Activated naive CD4-positive, alpha-beta T cell treated with anti-CD3 and anti-CD28 coated beads, Interleukin-2, amount 50 U/mL, for 16 hours (primary cell): ENCODE measurements at places on chromosomes 2 and 18.

GRCh38 chr18:28846958-28847357 lies 670.0 kb upstream of the CDH2 start:
- no peak for DNase-seq

DNA sequence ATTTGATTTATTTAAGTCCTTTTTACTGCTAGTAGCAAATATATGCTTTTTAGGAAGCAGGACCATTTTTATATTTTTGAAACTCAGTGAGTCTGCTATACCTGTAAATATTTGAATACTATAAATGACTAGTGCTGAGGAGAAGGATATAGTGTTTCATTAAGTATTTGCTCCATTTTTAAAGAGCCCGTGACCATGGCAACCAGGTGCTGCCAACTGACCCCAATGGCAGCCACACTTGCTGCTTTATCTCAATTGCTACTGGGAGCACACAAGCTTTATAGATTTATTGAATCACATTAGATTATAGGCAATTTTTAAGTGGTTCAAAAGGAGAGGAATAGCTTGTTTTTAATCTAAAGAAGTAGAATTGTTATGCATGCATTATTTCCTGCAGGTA lies 142.0 kb downstream of the SCG2 start:
- DNase-seq: no peak

GRCh38 chr2:3171564-3172264 lies 205.9 kb downstream of the EIPR1 start:
- no peak for DNase-seq

- no peak for DNase-seq
These were observed 55.2 kb upstream of the COBLL1 start for GRCh38 chr2:164896634-164897355.

GRCh38 chr2:119826370-119826961 lies 66.7 kb downstream of the PTPN4 start:
- peak; percentile 38 for DNase-seq

- DNase-seq: no peak
These were observed 235.3 kb downstream of the ZNF407 start for GRCh38 chr18:74832999-74833398.

DNA sequence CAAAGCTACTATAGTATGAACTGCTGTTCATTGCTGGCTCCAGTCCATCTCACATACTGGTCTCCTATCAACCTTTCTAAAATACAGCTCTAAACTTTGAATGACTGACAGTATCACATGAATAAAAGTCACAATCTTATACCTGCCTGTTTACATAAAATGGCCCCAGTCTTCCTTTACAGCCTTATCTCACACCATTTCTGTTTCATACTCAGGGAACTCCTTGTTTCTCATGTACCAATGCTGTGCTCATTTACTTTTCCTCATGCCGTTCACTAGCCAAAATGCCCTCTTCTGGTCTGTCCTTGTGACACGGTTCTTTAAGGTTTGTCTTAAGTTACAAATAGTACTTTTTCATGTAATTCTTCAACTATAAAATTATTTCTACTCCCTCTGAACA lies 6.2 kb downstream of the ATP5MC3 start:
- DNase-seq: no peak
